ENCODE measurements at places on chromosomes 3 and 15.

- no peak for DNase-seq
Observed at GRCh38 chr3:170614214-170614966, 28.5 kb upstream of the SLC7A14 start.

DNA sequence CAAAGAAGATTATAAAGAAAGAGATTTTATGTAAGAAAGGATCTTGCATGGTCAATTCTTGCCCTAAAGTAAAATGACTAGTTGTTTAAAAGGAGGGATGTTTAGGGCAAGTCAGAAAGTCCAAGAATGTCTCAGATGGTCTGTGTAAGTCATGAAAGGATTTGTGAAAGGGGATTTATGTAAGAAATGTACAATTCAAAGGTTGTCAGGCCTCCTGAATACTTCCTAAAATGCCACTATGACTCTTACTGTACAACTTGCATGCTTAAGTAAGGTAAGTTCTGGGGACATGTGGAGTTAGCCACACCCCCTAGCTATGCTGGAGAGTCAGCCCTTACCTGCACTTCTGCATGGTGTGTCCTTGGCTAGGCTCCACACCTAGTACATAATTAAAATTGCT lies 328.9 kb upstream of the TGFBR2 start:
- no peak for DNase-seq

DNA sequence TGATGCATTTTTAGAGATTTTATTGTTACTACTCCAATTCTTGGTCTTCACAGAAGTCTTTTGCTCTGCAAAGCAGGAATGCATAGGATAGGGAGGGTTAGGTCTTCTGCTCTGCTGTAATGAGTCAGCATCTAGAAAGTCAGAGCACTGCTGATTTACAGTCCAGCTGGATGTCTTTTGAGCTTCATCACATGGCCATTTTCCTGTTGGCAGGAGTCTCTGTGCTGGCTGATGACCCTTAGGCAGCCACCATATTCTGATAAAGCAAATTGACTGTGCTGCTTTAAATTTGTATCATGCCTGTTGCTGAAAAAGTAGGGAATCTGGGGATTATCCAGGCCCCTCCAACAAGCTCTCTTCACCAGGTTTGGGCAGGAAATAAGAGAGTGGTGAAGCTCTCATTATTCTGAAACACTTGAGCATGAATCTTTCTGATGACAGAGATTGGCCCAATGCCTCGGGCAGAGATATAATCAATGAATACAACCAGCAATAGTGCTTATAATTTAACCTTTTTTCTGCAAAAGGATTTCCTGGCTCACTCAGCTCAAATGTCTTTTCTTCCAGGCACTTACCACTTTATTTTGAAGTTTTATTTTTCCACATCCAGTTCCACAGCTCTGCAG lies 9.7 kb upstream of the CRBN start:
- no peak for DNase-seq

- DNase-seq, result no peak
Observed at GRCh38 chr3:167920747-167921146, 175.0 kb downstream of the GOLIM4 start.

- DNase-seq, result no peak
Observed at GRCh38 chr15:89381331-89381730, 46.7 kb upstream of the POLG start.

- DNase-seq, result no peak
Observed at GRCh38 chr15:48358229-48359152, 27.3 kb downstream of the DUT start.

DNA sequence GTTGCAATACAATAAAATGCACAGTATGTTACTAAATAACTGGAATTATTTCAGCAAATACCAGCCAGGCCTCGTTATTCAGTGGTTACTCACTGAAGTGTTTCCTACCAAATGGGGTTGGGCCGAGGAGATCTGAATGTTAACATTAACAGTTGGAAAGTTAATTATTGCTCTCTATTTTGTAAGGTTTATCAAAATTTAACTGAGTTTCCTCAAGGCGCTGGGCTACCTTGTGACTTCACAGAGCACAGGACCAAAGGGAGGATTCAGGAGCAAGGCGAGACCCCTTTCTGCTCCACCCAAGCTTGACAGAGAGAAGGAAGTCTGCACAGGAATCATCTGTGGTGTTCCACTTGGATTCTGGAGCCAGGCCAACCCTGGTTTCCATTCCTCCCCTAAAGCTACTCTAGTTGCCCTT lies 21.6 kb downstream of the ADAMTS9 start:
- no peak for DNase-seq

GRCh38 chr3:63764511-63764910 lies 54.6 kb upstream of the C3orf49 start:
- no peak for DNase-seq

DNA sequence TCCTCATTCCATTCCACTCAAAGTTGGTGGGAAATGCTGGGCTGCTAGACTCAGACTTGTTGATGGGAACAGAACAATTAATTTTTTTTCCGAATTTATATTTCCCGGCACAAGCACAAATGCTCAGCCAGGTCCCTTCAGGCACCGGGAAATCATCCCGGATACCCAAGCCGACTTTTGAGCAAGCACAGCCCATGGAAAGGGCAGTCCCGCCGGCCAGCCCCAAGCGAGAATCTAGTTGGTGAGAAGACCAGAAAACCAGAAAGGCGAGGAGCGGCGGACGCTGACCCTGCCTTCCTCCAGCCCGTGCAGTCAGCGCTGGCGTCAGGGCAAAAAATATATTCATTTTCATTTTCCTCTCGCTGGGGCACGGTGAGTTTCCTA lies 763 bp upstream of the ZIC4 start:
- DNase-seq, result no peak

DNA sequence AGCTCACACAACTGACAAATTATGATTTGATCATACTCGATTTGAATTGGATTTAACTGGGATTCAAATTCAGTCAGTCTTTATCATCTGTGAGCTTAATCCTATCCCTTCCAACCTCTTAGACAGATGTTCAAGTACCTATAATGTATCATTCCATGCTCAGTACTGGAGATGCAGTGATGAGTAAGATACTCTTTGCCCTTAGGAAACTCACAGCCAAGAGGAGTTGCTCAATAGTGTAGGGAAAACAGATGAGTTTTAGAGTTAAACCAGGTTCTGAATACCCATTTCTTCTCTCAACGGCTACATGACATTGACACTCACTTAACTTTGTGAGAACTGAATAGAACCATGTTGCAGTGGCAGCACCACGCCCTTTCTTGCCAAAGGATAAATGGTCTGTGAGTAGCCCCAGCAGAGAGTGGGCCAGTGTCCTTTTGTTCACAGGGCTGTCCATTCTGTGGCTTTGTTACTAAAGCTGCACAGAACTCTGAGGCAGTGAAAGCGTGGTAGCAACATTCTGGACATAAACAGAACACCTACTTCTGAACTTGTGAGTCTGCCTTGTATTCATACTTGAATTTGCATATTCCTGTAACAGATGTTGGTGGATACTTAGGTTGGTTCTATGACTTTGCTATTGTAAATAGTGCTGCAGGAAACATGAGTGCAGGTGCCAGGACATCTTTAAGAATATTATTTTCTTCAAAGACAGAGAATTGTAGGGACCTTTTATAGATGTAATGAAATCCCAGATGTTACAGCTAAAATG lies 91.6 kb downstream of the RASA2 start:
- no peak for DNase-seq

- DNase-seq, result no peak
Observed at GRCh38 chr15:35987056-35987455, 441.1 kb upstream of the DPH6 start.

- no peak for DNase-seq
Observed at GRCh38 chr15:95937128-95937528, 393.4 kb upstream of the NR2F2 start.

DNA sequence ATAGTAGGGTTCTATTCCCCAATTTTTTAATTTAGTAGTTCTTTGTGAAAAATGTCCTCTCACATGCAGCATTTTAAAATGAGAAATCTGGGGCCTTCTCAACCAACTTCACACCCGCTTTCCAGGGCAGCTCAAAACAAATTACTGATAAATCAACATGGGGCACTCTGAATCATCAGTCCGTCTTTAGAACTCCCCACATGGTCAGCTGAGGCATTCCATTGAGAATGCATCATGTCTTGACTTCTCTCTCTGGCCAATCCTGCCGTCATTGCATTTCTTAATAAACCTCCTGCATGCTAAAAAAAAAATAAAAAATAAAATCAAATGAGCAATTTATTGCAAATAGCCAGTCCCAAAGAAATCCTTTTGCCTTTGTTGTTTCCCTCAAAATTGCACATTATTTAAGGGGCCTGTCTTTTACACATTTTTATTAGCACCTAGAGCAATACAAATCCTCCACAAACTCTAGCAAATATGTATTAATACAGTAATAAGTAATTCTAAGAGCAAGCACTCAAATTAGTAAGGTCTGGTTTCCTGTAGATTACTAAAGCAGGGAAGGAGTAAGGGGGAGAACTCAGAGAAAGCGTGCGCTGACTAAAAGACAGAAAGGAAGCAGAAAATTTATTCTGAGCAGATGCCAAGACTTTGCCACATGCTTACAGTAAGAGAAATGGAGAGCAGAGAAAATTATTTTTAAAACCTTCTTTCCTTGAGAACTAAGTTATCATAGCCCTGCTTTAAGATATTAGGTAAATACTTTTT lies 175.7 kb downstream of the TNIK start:
- no peak for DNase-seq

- DNase-seq, result no peak
Observed at GRCh38 chr3:16085410-16085809, 89.1 kb upstream of the GALNT15 start.

GRCh38 chr3:141498598-141499223 lies 11.9 kb downstream of the RASA2 start:
- DNase-seq, result peak; percentile 75

DNA sequence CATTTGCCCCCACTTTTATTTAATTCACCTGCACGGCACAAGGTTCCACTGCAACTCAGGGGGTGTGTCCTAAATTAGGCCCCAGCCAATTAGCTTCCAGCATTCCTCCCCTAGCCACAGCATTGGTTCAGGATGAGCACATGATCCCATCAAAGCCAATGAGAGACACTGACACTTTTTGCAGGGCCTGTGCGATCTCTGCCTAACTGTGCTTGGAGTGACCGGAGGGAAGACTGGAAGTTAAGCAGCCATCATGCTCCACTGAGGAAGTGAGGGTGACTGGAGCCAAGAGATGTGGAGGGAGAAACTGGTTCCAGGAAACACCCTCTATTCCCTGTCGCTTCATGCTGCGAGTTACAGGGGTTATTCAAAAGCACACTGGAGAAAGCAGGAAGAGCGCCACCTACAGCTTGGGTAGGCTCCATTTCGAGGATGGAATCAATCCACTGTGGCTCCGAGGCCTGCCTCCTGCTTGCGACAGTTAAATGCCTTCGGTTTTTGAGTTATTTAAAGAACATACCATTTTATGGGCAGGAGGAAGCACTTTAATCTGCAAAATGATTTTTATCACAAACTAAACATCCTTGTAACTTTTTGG lies 122.2 kb upstream of the WNT5A start:
- no peak for DNase-seq

DNA sequence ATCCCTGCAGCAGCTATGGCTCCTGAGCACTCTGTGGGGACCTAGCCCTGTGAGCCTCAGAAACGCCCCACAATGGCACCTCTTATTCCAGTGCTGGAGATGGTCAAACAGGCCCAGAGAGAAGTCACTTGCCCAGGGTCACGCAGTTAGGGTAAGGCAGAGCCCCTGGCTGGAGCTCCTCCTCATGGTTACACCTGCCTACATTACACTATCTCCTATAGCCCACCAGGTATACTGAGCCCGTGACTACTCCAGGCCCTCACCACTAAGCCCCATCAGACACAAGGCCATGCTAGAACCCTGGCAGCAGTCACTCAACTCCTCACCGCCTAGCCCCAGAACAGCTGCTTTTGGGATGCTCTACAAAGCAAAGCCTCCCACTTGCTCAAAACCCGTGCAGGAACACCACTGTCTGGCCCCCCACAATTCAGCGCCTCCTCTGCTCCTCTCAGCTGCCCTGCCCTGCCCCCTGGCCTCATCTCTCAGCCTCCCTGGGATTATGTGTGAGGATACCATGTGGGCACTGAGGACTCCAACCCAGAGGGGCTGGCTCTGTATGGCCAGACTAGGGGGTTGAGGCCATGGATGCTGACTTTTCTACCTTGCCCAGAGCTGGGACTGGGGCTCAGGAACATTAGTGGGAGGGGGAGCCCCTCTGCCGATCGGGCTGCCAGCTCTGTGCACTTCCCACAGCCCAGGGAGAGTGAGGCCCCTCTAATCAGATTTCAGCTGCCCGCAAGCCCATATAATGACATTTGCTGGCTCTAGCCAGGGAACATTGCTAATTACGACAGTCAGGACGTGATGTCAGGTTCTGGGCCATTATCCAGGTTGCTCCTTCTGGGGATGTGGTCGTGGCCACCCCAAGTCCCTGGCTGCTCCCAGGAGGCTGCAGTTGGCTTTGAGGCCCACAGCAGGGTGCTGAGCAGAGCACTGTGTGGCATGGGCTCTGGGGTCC lies 4.0 kb downstream of the NT5DC2 start:
- DNase-seq, result no peak

DNA sequence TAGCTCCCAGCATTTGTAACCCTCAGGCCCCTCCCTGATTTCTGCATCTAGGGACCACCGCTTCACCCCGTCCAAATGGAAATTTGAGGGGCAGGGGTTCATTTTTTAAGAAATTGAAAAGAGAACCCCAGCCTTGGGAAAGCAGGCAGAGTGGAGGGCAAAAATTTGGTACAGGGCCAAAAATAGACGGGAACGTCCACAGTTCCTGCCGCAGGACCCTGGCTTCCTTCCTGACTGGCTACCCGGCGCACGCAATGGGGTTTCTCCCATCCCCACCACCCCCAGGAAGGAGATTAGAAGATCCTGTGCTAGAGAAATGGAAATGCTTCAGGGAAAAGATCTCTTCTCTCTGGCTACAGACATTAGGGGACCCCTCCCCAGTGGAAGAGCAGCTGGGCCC lies 20.9 kb downstream of the GP9 start:
- DNase-seq, result no peak

GRCh38 chr3:51708216-51708845 lies 1.5 kb downstream of the GRM2 start:
- no peak for DNase-seq

DNA sequence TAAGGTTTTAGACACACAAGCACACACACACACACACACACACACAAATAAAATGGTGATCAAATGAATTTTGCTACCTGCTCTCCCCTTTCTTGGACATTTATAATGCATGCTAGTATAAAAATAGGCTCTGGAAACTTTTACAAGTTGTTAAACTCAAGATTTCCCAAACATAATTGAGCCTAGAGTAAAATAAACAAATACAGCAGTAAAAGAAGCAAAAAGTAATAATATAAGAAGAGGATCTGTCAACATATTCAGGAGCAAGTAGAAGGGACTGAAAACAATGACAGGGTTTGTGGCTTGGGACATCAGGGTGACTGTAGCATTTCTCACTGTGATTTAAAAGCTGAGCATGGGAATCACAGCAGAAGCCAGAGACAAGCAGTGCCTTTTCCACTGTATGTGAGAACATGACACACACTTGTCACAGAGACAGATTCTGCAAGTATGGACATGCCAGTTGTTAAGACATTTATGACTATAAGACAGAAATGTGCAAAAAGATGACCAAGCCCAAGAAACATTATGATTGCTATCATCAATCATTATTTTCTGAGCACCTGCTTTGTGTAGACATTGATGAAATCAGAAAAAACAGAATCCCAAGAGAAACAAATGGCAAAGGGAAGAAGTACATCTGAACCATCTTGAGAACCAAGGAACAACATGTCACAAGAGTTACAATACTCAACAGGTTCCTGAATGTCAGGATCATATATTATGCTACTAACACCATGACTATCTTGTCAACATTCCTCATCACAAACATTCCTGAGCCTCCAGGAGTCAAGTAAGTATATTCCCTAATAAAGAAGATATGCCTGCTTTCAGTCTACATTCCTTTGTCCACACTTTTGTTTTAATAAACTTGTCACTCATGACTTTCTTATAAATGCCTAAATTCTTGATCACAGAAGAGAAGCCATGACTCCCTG lies 7.1 kb downstream of the THRB start:
- DNase-seq, result no peak
